ENCODE measurements at places on chromosomes 11 and 22.

GRCh38 chr11:115548878-115549528 lies 44.8 kb upstream of the CADM1 start:
- no peak for DNase-seq

DNA sequence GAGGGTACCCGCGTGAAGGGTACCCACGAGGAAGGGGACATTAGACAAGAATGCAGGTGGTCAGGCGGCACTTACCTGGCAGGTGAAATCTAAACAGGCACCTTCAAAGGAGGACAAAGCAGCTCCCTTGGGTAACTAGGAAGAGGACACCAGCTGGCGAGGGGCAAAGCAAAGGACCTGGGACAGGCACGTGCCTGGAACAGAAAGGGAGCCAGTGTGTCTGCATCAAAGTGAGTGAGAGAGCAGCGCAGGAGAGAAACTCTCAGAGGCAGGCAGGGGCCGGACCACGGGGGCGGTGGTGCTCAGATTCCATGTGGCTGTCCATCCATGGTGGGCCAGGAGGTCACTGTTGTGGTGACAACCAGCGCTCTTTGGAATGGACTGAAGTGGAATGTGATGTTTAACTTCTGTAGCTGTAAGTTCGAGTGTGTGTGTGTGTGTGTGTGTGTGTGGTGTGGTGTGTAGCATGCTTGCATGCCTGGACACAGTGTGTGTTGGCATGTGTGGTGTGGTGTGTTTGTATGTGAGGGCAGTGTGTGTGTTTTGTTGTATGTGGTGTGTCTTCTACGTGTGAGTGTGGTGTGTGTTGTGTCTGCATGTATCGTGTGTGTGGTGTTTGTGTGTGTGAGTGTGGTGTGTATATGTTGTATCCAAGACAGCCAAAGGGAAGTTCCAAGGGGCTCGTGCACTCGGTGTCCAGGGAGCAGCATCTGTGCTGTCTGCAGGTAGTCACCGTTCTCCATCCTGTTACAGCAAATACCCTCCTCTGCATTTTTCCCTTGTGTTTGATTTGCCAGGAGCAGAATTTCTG lies 86.4 kb downstream of the CDKN1C start:
- DNase-seq, result no peak

- DNase-seq, result no peak
Measured at GRCh38 chr11:65151331-65151899, 17.1 kb upstream of the SYVN1 start.

DNA sequence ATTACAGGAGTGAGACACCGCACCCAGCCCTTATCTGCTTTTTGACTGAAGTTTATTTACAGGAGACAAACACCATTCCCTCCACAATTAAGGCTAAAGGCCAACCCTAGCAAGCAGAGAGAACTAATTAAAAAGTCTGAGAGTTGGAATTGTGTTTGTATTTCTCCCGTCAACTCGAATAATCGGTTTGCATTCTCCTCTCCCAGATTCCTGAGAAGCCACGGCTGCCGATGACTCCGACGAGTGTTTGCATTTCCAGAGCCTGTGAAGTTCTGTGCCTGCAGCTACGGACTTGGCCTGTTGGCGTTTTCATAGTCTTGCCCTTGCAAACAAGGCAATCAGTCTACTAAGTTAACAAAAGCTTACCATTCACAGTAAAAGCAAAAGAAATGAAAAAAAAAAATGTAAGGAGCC lies 73.2 kb upstream of the NUP50 start:
- DNase-seq, result no peak

- DNase-seq, result no peak
Measured at GRCh38 chr11:77395460-77396173, 78.3 kb downstream of the PAK1 start.

Data from D721Med (cell line).